ENCODE measurements at places on chromosomes 3 and 15. TPM values are rescaled to one million over a fixed set of nuclear protein-coding genes. Genes with fewer than 3 reads are reported as not detected.

Gene SHC4
- total RNA-seq: not detected

Gene RHCG
- 4,298 TPM for total RNA-seq

DNA sequence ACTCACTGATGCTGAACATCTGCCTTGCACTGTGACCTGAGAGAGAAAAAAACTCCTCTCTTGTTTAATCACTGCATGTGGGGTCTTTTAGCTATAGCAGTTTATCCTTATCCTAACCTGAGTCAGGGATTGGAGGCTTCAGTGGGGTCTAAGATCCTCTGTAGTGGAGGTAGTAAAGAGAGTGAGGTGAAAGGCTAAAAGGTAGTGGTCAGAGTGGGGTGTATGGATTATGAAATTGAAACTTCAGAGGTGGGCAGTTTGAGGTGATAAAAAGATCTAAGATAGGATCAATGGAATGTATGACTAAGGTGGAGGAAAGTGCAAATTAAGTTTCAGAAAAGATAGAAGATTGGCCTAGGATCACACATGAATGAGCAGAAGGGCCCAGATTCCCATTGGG, 36.5 kb downstream of the DET1 start:
- no peak for ATAC-seq

- ATAC-seq: no peak
These were observed 1271.3 kb downstream of the ROBO1 start for GRCh38 chr3:78496501-78496900.

GRCh38 chr15:91050128-91050455, 27.7 kb upstream of the VPS33B start:
- peak; percentile 31 for ATAC-seq

GRCh38 chr15:61681038-61681418, 379.2 kb downstream of the VPS13C start:
- ATAC-seq: no peak

DNA sequence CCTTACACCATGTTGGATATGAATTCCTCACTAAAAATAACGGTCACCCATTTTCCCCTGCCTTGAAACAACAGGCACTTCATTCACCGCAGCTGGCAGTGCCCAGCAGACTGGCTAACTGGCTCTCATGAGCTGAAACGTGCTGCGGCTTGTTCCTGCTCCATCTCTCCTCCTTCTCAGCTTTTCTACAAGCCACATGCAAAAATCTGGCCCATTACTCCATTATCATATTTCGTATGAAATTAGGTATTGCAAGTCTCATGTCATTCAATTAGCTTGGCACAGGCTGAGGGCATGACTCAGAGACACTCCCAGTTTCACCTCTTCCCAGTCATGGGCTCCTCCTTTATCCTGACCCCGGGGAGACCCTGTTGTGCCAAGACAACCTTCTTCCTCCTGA, 60.0 kb downstream of the MAGEF1 start:
- peak; percentile 94 for ATAC-seq

DNA sequence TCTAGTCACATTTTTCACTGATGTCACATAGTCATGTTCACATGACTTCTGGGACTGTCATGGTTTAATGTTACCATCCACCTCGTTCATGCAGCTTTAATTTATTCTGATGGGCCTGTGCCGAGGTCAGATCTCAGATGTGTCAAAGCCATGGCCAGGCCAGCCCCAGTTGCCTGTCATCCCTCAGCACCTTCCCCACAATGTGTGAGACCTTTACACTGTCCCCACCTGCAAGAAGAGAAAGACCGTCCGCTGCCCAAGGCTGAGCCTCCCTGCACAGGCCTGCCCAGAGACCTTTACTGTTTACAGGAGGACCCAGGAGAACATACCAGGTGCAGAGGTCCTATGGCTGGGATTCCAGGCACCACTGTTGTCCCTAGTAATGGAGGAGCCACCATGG, 12.8 kb upstream of the KLF15 start:
- ATAC-seq: no peak

DNA sequence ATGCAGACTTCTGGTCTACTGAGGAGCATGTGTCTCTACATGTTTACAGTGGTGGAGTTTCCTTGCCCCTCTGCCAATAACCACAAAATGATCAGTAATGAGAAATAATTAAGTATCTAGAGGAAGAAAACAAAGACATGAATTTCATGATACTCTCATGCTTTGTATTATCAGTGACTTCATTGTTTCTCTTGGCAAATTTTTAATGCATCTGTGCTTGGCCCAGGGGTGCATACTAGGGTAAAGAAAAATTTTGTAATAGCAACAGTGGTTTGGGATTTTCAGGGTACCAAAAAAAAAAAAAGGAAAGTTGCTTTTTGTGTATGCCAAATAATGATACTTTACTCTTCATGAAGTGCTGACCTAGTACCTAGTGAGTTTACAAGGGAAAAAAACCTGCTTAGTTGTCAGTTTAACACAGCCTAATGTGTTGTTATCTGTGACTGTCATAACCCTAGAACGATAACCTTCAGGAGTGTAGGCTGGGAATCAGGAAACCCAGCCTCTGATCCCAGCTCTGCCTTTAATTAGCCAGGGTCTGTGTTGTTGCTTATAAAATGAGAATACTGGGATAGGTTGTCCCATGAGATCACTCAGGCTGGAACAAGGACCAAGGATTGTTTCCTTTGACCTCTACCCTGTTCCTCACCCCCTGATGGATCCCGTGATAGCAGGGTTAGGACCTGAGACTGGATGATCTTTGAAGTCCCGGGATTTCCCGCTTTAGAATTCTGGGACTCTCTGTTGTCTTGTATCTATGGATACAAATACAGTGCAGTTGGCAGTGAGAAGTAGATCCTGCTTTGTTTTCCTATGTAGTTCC, 117.5 kb downstream of the CMSS1 start:
- no peak for ATAC-seq

DNA sequence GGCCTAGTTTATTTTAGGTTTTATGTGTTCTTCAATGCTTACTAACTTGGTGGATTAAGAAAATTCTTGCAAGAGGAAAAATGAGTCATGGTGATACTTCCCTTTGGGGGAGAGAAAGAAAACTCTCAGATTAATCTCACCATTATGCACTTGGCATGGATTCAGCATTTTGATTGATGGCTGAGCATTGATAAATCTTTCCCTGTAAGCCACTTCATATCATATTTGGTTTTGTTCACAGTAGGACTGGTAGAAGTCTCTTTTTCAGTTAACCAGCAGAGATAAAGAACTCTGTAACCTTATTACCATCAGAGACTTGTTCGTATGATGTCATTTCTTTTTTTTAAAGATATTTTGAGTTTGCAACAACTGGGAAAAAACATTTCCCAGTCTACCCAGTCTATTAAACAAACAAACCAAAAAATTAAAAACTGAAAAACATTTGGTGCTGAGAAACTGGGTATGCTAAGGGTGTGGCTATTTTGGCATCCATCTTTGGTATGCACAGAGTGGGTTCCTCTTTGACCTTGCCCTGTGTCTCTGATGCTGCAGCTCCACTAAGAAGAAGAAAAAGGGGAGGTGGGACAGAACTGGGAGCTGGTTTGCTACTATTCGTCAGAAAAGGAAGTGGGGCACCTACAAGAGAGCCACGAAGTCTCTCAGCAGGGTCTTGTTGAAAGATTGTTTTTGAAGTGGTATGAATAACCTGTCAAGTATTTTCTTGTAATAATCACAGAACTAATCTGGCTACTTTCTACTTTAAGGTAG, 17.2 kb downstream of the TMOD3 start:
- peak; percentile 59 for ATAC-seq

DNA sequence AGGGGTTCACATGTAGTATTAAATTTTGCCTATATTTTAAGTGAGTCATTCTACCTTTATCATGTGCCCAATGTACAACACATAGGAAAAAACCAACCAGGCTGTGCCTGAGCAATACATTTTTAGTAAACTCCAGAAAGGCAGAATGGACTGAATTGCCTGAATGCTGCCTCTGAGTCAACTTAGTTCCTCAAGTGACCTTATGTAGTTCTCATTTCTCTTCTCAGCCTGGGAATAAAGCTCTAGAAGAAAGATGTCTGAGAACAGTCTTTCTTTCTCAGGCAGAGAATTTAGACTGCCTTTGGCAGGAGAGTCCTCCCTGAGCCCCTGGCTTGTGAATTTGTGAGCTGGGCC, 13.0 kb downstream of the ST3GAL6 start:
- no peak for ATAC-seq
